CD4-positive, alpha-beta T cell treated with Interleukin-15 for 4 hours (primary cell): ENCODE measurements at places on chromosomes 1 and 21.

DNA sequence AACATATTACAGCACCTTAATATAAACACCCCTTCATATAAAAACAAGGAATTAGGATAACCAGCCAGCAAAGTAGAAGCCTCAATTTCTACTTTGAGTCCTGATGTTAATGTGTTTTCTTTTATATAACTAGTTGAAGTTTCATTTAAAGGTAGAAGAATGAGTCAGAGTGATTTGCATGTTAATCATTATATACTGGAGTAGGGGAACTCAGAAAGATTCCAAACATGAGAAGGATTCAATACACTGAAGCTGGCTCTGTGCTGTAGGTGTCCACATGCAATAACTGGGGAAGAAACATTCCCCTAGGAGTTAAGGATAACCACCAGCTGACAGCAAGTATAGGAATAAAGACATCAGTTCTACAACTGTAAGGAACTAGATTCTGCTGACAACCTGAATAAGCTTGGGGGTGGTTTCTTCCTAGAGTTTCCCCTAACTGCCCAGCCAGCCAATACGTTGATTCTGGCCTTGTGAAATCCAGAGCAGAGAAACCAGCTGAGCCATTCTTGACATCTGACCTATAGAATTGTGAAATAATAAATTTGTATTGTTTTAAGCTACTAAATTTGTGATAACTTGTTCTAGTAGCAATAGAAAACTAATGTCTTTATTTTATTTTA is 33.4 kb upstream of the RNPC3 start:
- no peak for DNase-seq

DNA sequence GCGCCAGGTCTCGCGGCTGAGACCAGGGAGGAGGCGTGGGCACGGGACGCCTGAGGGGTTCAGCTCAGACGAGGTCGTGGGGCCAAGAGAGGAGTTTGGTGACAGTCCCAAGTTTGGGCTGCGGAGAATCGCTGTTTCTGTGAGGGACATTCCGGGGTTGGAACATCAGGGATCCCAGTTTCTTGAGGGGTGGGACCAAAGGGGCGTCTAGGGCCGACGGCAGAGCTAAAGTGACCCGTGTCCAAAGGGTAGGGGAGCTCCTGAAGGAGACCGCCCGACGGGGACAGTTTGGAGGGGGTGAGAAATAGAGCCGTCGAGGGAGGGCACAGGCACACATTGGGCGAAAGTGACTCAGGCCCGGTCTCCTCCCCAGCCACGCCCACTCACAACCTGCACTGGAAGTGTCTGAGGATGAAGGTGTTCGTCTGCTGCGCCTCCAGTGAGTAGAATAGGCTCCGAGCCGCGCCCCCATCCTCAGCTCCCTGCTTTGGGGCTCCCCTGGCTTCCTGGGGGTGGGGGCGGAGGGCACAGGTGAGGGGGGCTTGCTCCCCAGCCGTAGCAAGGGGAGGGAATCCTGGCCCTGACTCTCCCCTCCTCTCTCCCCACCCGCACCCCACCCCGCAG is 7.0 kb downstream of the EFNA3 start:
- peak; percentile 80 for DNase-seq

GRCh38 chr1:51878308-51878615 is 265 bp downstream of the NRDC start:
- DNase-seq = no peak

GRCh38 chr21:36640174-36640720 is 58.7 kb upstream of the SIM2 start:
- DNase-seq = no peak

DNA sequence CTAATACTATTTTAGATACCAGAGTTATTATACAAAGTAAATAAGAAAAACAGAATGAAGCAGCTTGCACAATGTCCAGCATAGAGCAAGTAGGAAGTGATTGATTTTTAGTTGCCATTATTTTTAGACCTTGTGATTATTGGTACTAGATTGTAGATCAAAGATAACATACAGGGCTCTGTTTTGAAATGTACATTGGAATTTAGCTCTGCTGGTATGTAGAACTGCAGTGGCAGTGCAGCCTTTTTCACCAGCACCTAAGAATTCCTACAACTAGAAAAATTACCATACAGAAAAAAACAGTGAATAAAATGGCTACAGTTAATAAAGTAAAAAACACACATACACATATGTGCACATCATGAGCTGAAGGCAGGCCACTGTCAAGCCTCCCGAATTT is 32.2 kb upstream of the ABCA4 start:
- no peak for DNase-seq

GRCh38 chr1:91680556-91681155 is 180.0 kb downstream of the CDC7 start:
- DNase-seq = no peak

DNA sequence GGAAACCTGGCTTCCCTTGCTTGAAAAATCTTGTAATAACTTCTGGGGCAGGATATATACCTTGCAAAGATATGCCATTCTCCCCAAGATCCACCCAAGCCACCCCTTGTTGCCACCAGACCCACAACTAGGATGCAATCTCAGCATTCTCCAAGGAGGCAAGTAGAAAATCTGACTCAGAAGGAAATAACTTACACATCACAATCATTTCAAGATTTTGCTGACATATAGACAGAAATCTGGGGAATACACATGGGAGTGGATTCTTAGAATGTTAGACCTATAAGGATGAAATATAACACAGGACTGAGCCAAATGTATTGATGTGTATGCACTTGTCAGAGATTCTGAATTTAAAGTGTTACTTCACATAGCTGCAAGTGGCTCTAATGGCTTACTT is 14.8 kb upstream of the ZDHHC18 start:
- DNase-seq = no peak

- peak; percentile 37 for DNase-seq
Measured at GRCh38 chr1:160954158-160955104, at the start of gene ITLN2. ITLN2 (minus strand) TSS chr1:160954809; CDS start chr1:160954741, 68 bp downstream.

DNA sequence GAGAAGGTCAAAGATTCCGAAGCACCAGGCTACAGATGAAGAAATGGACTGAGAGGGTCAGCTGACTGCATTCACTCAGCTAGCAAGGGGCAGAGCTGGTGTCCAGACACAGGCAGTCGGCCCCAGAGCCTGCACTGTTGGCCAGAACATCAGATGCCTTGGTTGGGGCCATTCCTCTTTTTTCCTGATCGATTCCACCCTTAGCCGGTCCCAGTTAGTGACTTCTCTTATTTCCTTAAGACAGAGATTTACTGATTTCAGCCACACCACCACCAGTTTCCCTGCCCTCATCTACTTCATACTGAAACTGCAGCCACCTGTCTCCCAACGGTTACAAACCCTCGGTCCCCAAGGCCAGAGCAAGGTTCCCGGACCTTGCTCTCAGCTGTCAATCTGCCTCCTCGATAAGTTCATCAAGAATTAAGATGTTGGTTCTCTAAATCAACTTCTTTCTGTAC is 11.5 kb downstream of the CD58 start:
- no peak for DNase-seq
